Naive thymus-derived CD4-positive, alpha-beta T cell (primary cell): ENCODE measurements at places on chromosomes 12 and 14. TPM values are rescaled to one million over a fixed set of nuclear protein-coding genes. Genes with fewer than 3 reads are reported as not detected.

GRCh38 chr14:101480747-101481530 is 80.4 kb upstream of the DIO3 start:
- no peak for DNase-seq

GRCh38 chr12:120698665-120699064 is 11.6 kb upstream of the UNC119B start:
- DNase-seq = no peak

- no peak for DNase-seq
Measured at GRCh38 chr12:15830538-15830937, 41.4 kb upstream of the EPS8 start.

DNA sequence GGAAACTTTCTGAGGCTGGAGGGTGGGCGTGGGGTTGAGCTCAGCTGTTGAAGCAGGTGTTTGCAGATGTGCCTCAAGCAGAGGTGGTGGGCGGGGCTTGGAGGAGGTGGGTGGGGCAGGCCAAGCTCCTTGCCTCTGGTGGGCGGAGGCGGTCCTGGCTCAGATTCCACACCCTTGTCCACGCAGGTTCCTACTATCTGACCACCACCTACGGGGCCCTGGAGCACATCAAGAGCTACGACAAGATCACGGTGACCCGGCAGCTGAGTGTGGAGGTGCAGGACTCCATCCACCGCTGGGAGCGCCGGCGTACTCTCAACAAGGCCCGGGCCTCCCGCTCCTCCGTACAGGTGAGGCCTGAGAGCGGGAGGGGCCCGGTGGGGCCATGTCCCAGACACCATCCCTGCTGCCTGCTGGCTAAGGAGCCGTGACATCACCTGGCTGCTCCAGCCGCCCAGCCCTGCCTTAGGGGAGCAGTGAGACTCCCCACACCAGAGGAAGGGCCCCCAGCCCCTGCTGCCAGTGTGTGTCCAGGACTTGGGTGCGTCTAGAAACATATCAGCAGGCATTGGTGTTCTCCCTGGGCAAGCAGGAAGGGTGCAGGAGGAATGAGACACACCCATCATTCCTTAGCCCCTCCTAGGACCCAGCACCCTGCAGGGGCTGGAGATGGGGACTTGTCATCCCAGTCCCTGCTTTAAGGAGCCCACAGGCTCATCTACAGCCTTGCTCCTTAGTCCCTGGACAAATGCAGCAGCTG is 63.4 kb downstream of the LGMN start:
- DNase-seq = no peak

Gene TAS2R30
- total RNA-seq = 4.3 and 4.5 TPM in 2 replicates

- DNase-seq = no peak
Measured at GRCh38 chr12:130860311-130860710, 11.6 kb upstream of the RAN start.

DNA sequence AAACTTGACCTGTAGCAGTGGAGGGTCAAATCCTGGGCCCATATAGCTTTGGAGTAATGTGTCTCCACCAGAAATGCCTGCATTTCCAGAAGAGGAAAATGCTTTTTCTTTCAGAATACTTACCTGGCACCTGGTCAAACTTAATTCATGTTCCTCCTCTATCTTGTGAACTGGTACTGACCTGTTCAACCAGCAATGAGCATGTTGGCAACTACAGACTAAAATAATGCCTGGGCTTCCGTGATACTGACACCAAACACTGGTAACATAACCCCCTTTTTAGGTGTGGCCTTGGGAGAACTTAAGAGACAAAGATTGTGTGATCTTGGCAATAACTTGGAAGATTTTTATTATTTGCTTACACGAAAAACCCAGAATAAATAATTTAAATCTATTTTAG is 23.8 kb upstream of the MGST1 start:
- no peak for DNase-seq

- DNase-seq = no peak
Measured at GRCh38 chr12:51124504-51124903, 41.1 kb upstream of the CSRNP2 start.

- DNase-seq = no peak
Measured at GRCh38 chr14:74841230-74842207, 34.4 kb downstream of the PROX2 start.

GRCh38 chr12:13817131-13817530 is 164.3 kb downstream of the GRIN2B start:
- DNase-seq = no peak

GRCh38 chr12:122406701-122407164 is 15.7 kb downstream of the CLIP1 start:
- no peak for DNase-seq

Gene P2RX2
- total RNA-seq = not detected

- DNase-seq = peak; percentile 86
Measured at GRCh38 chr14:98444077-98444476, 827.9 kb downstream of the BCL11B start.

GRCh38 chr12:3987571-3987970 is 114.4 kb upstream of the PARP11 start:
- no peak for DNase-seq

- peak; percentile 59 for DNase-seq
Measured at GRCh38 chr14:97719931-97720330, 922.7 kb downstream of the VRK1 start.
